ENCODE measurements at places on chromosomes 4 and X.

DNA sequence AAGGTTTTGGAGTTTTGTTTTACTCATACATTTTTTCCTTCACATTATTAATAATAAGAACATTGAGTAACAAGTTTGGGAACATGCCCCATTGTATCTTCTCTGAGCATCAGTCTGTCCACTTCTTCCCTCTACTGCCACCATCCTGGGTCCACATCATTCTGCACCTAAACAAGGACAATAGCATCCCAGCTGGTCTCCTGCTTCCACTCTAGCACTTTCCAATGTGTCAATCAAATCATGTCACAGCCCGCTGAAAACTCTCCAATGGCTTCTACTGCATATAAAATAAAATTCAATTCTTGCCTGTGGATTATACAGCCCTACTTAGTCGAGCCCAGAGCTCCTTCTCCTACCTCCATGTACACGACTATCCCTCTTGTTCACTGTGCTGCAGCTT lies 66.8 kb upstream of the RBPJ start:
- DNase-seq: no peak

DNA sequence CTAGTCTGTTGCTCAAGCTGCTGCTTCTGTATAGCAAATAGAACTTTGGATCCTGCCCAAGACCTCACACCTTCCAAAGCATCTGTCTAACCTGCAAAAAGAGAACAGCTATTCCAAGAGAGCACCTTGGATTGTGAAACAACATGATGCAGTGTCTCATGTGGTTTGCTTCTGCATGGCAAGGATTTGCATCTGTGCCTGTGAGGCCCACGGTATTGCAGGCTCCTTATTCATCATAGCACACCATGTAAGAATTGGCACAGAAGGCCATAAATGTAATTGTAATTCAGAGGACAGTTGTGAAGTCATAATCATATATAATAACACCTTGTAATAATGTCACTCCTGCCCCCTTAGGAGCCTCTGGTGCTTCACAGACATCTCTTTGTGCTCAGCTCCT lies 147.1 kb downstream of the ZNF674 start:
- no peak for DNase-seq

GRCh38 chrX:103254171-103254824 lies 657 bp downstream of the TCEAL8 start:
- peak; percentile 98 for DNase-seq

DNA sequence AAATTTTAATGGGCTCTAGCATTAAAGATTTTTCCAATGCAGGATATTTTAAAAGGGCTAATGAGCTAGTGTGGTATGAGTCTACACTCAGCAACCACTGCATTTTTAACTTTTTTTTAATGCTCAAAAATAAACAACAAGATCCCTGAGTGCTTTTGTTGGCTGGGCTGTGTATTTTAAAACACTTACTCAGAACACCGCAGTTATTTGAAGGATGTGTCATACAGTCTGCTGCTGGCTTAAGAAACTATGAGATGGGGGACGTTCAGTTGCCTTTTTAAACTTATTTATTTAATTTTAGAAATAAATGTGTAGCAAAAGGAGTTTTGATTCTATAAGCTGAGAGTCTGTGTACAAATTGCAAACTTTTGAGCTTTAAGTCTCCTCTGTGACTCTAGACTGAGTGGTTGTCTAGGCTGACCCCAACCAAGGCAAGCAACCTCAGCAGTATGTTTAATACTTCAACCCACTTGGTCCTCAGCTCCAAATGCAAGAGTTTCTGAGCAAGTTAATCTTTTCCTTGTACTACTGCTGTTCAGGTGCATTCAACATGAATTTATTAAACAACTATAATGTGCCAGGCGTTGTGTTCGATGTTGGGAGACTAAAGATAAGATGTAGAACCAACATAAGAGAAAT lies 278.6 kb upstream of the DIPK2B start:
- no peak for DNase-seq

DNA sequence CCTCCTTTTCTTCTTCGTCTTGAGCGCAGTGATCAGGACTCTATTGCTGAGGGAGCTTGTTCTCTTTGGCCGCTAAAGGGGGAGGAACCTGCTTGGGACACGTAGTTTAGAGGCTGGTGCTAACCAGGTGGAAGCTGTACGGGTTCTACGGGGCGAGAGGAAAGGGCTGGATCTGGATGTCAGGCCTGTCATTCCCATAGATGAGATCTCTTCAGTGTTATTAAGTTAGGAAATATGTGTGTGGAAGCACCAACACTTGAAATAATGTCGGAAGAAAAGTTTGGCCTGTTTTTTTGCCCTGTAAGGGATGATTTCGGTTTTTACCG lies 643 bp downstream of the SRP72 start:
- peak; percentile 77 for DNase-seq

GRCh38 chr4:155568641-155569220 lies 97.9 kb upstream of the GUCY1A1 start:
- no peak for DNase-seq

DNA sequence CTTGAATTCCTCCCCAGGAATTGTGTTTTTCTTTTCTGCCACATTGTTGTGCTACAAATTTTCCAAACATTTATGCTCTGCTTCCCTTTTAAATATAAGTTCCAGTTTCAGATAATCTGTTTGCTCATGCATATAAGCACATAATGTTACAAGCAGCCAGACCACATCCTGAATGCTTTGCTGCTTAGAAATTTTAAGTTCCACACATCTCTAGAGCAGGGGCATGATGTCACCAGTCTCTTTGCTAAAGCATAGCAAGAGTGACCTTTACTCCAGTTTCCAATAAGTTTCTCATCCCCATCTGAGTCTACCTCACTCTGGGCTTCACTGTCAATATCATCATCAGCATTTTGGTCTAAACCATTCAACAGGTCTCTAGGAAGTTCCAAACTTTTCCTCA lies 932.5 kb downstream of the SH3BGRL start:
- DNase-seq: no peak

GRCh38 chr4:14257903-14258302 lies 630.4 kb upstream of the BOD1L1 start:
- no peak for DNase-seq

GRCh38 chr4:75844151-75844662 lies 58.0 kb downstream of the PPEF2 start:
- no peak for DNase-seq

DNA sequence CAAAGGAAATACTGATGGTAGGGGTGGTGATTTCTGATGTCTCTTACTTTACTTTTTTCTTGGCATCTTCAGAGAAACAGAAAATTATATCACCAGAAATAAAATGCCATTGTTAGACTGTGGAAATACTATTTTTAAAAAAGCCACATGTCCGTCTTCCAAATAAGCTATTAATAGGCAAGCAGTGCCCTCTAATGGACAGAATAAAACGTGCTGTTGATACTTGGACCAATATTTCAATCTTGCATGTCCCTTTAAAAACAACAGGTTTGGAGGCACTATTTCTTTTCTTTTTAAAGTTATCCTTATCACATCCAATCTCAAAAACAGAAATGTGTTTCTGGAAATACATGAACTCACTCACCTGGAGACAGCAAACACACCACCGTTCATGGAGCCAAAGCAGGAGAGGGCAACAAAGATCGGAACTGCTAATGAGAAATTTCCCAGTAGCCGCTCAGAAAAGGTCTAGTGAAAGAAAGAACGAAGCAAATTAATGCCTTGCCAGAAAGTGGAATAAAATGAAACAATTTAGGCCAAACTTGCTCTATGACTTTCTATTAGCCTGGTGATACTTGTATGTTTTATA lies 59.2 kb downstream of the SLC7A11 start:
- DNase-seq: no peak

- DNase-seq: no peak
Observed at GRCh38 chrX:7266288-7266687, 118.3 kb upstream of the PUDP start.

GRCh38 chr4:169540774-169541173 lies 71.6 kb downstream of the NEK1 start:
- DNase-seq: no peak

GRCh38 chr4:141041021-141041476 lies 92.2 kb downstream of the RNF150 start:
- no peak for DNase-seq

- no peak for DNase-seq
Observed at GRCh38 chr4:24675721-24676389, 91.5 kb upstream of the DHX15 start.

DNA sequence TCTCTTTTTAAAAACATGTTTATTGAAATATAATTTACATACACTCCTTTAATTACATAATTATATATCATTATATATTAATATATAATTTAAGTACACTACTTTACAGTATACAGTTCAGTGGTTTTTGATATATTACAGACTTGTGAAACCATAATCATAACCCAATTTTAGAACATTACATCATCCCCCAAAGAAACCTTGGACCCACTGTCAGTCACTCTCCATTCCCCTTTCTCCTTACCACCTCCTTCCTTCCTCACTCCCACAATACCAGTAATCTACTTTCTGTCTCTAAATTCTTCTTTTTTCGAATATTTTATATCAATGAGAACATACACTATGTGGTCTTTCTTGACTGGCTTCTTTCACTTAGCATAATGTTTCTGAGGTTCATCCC lies 17.9 kb upstream of the EXOSC9 start:
- no peak for DNase-seq

- no peak for DNase-seq
Observed at GRCh38 chr4:169826634-169827187, 69.0 kb upstream of the HPF1 start.

DNA sequence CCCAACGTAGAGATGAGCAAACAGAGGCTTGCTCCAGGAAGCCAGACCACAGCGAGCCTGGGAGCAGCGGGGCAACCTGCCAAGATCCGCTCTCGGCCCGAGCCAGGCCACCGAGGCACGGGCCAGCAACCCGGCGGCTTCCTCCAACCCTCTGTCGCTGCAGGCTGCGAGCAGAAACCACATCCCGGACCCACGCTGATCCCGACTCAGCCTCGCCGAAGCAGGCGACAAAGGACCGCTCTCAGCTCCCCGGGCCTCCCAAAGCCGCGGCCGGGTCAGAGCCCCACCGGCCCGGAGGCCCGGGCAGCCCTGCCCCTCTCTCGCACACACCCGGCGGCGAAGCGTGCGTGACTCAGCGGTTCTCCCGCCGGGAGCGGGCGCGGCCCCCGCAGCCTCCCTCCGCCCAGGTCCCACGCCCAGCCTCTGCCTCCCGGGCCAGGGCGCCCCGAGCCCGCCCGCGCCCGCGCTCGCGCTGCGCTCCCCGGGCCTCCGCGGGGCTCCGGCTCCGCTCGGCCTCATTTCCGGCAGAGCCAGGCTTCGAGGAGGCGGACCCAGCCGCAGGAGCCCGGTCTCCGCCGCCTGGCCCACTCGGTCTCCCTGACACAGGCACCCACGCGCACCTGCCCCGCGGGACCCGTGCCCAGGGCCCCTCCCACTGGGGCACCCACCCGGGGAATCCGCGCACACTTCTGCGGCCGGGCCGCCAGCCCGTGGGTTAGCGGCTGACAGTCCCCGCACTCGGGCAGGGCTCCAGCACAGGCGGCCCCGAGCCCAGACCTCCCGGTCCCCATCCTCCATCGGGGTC lies 1.7 kb downstream of the PPP2R2C start:
- peak; percentile 74 for DNase-seq

GRCh38 chr4:140090215-140090731 lies 63.7 kb downstream of the MAML3 start:
- peak; percentile 75 for DNase-seq

DNA sequence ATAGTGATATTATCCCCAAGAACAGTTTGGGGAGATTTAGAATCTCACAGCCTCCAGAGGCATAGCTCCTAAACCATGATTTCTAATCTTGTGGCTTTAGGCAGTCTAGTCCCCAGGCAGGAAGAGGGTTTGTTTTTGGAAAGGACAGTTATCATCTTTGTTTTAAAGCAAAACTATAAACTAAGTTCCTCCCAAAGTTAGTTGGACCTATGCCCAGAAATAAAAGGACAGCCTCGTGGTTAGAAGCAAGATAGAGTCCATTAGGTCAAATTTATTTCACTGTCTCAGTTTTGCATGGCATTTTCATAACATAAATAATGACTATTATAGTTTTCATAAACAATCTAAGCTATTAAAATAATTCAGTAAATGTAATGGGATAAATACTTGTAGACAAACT lies 120.5 kb downstream of the MAGEC2 start:
- no peak for DNase-seq

DNA sequence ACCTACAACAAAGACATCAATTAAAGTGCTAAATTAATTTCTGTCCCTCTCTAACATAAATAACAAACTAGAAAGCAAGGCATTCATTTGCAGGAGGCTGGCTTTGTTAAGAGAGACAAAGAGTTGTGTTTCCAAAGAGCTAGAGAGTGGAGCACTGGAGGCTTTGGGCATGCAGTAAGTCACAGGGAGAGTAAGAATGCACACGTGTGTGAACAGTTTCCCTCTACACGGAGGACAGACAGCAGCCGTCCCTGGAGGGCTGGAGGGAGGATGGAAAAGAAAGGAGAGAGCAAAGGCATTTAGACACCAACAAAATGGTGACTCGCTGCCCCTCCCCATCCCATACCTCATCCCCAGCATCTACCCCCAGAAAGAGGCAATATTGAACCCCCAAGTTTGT lies 20.4 kb upstream of the DCHS2 start:
- DNase-seq: no peak

DNA sequence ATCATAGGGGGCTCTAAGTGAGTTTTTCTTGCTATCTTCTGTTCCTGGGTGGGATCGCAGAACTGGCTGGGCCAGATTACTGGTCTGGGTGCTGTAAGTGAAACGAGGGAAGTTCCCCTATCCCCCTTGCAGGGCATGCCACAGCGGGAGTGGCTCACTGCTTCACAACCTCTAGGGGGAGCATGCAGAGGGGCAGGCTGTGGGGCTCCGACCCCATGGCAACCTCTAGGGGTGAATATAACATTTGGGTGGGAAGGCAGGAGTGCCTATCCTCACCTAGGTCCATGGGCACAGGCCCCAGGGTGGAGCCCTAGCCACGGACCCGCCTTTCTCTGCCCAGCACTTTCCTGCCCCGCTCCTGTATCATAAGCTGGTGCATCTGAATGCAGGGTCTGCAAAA lies 1.7 kb upstream of the RRAGB start:
- peak; percentile 41 for DNase-seq

- no peak for DNase-seq
Observed at GRCh38 chrX:10167573-10167972, 10.8 kb downstream of the CLCN4 start.

- DNase-seq: no peak
Observed at GRCh38 chr4:126752126-126752525, 880.6 kb upstream of the INTU start.

DNA sequence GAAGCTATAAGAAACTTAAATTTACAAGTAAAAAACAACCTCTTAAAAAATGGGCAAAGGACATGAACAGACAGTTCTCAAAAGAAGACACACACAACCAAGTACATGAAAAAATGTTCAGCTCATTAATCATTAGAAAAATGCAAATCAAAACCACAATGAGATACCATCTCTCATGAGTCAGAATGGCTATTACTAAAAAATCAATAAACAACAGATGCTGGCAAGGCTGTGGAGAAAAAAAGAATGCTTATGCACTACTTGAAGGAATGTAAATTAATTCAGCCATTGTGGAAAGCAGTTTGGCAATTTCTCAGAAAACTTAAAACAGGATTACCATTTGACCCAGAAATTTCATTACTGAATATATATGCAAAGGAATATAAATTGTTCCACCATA lies 666.3 kb upstream of the GRIA3 start:
- DNase-seq: no peak

- DNase-seq: peak; percentile 98
Observed at GRCh38 chr4:337143-337931, at the start of gene ZNF141. Gene ZNF141, plus strand, starts transcription at chr4:337814. Its CDS starts 170 bp downstream, at chr4:337984.

- no peak for DNase-seq
Observed at GRCh38 chrX:80174925-80175574, 160.5 kb downstream of the TBX22 start.
